ENCODE measurements at places on chromosomes 5 and 9.

- DNase-seq: no peak
Measured at GRCh38 chr5:72324189-72324825, 4.1 kb downstream of the PTCD2 start.

GRCh38 chr5:177980743-177981151 is 15.3 kb downstream of the PROP1 start:
- no peak for DNase-seq

- DNase-seq: no peak
Measured at GRCh38 chr9:98339987-98340800, 84.7 kb upstream of the TBC1D2 start.

- DNase-seq: no peak
Measured at GRCh38 chr5:41827792-41828191, 42.4 kb downstream of the OXCT1 start.

GRCh38 chr5:82335806-82336205 is 57.7 kb upstream of the RPS23 start:
- DNase-seq: no peak

GRCh38 chr9:71681708-71682272 is 86.5 kb downstream of the CEMIP2 start:
- DNase-seq: no peak

GRCh38 chr5:16994565-16994964 is 58.5 kb upstream of the MYO10 start:
- DNase-seq: no peak

- DNase-seq: no peak
Measured at GRCh38 chr5:135271533-135272310, 127.3 kb downstream of the MACROH2A1 start.

GRCh38 chr9:121945281-121945680 is 147.8 kb downstream of the TTLL11 start:
- DNase-seq: no peak

GRCh38 chr5:78821536-78822021 is 163.5 kb downstream of the ARSB start:
- no peak for DNase-seq

GRCh38 chr9:133632806-133633680 is 3.1 kb upstream of the DBH start:
- no peak for DNase-seq

DNA sequence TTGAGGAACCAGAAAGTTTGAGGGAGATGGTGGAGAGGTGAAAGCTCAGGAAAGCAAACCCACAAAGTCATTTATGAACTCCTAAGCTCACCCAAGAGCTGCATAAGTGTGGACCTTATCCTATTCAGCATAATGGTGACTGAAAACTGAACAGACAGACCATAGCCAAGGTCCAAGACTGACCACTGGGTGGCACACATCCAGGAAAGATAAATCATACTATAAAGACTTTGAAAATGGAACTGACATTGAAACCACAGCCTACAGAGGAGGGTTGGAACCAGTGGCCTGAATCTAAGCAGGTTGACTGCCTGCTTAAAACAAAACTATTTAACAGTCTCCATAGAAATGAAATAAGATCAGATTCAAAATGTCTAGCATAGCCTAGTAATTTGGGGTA is 121.0 kb upstream of the RGS7BP start:
- peak; percentile 6 for DNase-seq

GRCh38 chr9:34143116-34143515 is 16.6 kb upstream of the DCAF12 start:
- no peak for DNase-seq

GRCh38 chr5:2417301-2417700 is 334.2 kb downstream of the IRX2 start:
- no peak for DNase-seq

GRCh38 chr5:138458384-138458783 is 6.9 kb upstream of the EGR1 start:
- DNase-seq: no peak

- DNase-seq: no peak
Measured at GRCh38 chr9:73437758-73438157, 286.1 kb downstream of the ANXA1 start.

DNA sequence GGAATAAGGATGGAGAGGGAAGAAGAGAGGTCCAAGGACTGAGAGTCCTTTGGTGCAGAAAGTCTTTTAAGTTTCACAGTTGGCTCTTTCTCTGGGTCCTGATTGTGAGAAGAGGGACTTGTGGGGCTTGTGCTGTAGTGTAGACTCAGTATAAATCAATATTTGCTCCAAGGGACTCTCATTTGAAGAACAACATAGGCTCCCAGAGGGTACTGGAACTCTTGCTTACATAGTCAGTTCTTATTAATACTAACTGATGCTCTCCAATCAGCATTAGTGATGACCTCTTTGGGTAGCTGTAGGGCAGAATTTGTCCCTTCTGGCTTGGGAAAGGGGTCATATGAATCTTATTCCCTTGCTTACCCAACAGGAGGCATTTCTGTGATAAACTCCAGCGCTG is 62.5 kb upstream of the CXCL14 start:
- DNase-seq: no peak

- DNase-seq: no peak
Measured at GRCh38 chr5:134453016-134453415, 41.3 kb upstream of the CDKN2AIPNL start.

GRCh38 chr9:18947892-18948339 is 85.1 kb downstream of the SAXO1 start:
- no peak for DNase-seq

- no peak for DNase-seq
Measured at GRCh38 chr5:41346609-41347008, 133.3 kb upstream of the C6 start.
